ENCODE measurements at places on chromosomes 6 and 20.

GRCh38 chr20:23301436-23302050 is 49.0 kb upstream of the NXT1 start:
- DNase-seq, result no peak

GRCh38 chr20:9912858-9913434 is 74.1 kb upstream of the PAK5 start:
- peak; percentile 20 for DNase-seq

- no peak for DNase-seq
Measured at GRCh38 chr20:56552911-56553629, 20.0 kb downstream of the FAM209B start.

DNA sequence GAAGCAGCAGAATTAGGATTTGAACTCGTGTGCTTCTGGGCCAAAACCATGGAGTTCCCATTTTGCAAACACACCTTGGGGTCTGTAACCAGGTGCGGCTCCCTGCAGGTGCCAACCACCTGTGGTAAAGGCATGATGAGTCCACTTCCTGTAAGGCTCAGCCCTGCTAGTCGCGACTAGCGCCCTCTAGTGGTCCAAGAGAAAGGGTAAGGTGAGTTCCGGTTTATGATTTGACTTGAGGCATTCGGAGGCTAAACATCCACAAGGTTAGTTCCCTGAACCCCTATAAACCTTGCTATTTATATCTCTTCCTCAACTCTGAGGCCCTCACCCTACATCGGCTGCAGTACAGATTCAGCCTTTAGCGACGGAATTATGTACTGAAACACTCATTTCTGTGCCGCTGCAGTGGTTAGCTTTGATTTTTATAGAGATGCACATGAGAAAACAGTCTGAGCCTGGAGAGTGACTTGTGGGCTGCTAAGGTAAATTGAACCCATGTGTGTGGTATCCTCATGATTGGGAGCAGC is 173.4 kb downstream of the PLCB1 start:
- DNase-seq, result no peak

DNA sequence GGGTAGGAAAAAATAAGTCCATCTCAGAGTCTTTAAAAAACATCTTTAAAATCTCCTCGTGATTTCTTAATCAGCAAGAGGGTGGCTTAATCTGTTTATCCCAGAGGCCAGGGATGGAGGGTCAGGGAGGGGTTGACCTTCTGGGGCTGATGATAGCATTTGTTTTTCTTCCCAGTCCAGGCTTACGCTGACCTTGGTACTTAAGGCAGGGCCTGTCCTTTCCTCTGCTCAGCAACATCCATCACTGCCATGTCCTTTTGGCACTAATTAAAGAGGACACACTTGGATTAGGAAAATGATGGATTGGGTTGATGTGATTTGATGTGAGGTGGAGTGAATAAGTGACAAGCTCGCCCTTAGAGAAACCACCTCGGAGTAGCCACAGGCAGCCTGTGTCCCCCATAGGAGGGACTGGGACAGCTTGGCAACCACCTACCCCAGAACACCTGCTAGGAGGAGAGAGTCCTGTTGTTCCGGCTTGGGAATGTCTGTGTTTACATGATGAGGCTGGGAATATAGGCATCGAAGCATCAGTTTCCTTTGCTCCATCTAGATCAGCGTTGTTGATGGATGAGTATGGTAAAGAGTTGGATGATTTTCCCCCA is 44.2 kb downstream of the PHACTR3 start:
- no peak for DNase-seq

DNA sequence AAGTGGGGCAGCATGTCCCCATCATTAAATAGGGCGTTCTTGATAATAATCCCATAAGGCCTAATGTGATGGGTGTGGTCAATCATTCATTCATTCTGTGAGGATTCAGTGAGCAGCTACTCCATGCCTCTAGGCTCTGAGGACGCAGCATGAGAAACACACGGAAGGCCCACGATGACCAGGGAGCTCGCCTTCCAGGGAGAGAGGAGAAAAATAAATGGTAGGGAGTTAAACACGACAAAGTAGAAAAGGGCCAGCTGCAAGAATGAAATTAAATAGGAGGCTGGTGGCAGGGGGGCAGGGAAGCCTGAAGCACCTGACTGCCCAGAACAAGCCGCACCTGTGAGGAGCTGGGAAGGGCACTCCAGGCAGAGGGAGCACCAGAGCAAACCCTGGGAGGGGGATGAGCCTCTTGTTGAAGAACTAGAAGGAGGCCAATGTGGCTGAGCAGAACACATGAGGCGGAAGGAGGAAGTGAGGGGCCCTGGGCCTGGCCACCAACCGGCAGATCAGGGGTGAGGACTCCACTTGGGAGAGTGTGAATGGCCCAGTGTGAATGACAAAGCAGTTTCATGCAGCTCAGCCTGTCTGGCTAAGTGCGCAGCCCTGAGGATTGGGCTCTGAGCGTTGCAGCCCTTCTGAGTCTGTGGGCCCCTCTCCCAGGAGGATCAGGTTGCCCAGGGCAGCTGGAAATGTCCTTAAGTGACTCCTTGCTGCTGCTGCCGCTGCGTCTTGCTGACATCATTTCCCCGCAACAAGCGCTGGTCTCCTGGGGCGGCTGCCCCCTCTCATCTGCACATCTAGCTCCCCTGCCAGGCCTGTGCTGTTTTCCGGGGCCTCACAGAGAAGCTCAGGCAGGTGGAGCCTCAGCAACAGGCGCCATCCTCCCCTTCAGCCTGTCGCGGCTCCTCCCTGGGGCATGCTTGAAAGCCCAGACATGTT is 99.9 kb downstream of the CDH26 start:
- DNase-seq, result no peak

DNA sequence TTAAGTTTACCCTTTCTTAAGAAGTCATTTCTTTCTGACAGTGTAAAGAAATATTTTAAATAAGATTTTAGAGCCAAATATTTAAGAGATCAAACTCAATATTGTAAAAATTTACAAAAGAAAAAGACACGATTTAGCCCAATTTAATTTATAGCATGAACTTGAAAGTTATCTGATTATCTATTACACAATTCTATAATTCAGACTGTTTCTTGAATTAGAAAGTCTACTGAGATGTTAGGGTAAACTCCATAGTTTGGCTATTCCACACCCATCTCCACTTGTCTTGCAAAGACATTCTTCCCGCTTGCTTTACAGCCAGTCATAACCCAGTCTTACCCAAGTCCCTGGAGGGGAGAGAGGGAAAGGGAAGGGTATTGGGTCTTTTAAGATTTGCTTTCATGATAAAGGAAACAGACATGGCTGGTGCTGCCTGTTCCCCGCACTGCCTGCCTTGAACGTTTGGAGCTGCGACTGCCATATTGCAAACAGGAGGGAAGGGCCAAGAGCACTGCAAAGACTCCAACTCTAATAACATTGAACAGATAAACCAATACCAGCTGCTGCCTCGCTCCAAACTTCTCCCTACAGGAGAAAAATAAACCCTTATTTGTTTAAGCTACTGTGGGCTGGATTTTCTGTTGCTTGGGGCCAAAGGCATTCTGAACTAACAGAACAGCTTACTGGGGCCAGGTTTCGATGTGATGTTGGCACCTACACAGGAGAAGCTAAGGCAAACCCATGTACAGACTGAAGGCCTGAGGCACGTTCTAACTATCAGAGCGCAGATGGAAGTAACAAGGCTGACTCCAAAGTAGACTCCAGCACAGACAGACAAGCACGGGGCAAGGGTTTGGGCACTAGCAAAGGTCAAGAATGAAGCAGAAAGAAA is 552.3 kb upstream of the JARID2 start:
- no peak for DNase-seq

GRCh38 chr6:93581371-93581770 is 162.0 kb upstream of the EPHA7 start:
- no peak for DNase-seq

- DNase-seq, result peak; percentile 78
Measured at GRCh38 chr6:42532038-42532669, 31.7 kb upstream of the UBR2 start.

DNA sequence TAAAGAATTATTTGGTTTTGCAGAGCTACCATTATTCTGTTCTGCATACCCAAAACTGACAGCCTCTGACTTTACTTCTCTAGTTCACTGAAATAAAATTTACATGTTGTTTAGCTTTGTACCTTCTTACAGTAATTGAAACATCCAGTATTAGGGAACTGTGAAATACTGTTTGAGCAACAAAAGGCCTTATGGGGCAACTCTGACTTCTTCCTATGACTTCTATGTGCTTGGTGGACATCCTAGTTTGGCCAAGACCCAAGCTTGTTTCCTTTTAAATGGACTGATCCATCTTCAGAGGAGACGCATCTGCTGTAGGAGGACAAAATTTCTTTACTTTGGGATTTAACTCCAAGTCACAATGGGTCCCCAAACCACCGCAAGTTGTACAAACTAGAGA is 44.7 kb downstream of the NR2E1 start:
- no peak for DNase-seq

DNA sequence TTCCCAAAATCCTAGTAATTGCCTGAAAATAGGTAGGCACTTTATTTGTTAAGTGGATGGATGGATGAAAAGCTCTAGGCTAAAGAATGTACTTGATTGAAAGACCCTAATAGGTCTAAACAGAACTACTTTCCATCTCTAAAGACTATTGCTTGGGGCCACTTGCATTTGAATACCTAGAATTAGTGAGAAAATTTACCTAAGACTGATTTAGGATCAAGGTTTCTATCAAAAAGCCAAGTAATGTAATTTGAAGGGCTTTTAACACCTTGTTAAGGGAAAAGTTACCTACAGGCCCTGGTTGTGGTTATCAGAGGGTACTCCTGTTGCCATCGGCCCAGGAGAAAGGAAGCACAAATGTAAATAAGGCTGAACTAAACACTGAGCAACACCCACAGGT is 580.7 kb downstream of the LMBRD1 start:
- no peak for DNase-seq

DNA sequence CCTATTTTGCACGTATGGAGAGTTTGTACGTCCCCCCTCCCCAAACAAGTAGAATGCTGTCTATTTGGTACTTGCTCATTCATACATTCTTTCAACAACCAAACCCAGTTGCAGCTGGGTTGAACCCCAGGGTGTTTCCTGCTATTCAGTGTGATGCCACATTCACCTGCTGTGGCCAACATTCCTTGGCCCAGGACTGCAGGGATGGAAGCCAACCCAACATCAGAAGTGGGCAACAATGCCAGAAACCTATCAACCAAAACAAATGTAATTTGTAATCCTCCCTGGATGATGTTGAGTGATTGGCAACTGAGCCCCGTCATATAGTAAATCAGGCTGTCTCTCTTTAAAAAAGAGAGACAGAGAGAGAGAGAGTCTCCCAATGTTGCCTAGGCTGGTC is 8.9 kb downstream of the NT5E start:
- no peak for DNase-seq

DNA sequence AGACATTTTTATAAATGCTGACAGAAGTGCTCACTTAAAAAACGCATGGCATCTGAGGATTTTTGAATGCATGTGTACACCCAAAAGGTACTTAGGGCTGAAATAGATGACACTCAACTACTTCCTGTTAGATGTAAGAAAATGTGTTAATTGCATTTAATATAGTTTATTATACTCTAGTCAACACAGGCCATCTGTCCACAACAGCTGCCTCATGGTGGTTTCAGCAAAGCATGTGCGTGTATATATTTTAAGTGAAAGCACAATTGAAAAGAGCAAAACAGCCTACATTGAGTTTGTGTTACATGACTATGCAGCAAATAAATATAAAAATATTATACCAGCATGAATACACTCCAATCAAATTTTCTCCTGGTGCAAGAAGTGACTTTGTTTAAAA is 1233.0 kb upstream of the EYS start:
- DNase-seq, result no peak

DNA sequence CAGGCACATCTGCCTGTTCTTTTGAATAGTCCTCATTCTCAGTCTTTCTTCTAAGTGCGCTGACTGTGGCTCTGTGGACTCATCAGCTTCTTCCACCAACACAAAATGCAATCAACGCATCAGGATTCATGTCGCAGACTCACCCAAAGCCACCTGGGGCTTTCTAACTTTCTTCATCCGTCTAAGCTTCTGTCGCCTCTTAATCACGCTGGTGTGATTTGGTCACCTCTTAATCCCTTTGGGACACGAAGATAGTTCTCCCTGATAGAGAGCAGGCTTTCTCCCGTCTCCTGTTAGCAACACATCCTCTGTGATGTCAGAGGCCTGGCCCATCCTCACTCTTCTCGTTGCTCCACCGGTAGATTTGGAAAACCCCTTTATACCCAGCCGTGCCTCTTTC is 78.0 kb upstream of the FOXQ1 start:
- no peak for DNase-seq

DNA sequence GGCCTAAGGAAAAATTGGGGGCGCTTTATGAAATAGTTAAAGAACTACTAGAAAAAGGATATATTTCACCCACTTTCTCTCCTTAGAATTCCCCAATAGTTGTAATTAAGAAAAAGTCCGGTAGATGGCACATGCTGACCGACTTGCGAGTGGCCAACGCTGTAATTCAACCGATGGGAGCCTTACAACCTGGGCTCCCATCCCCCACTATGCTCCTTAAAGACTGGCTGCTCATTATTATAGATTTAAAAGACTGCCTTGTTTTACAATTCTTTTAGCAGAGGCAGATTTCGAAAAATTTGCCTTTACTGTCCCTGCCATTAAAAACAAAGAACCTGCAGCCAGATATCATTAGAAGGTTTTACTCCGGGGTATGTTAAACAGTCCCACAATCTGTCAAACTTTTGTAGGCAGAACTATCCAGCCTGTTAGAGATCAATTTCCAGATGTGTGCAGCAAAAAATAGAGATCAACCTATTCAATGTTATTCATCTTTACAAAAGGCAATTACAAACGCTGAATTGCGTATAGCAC is 58.5 kb upstream of the PRSS16 start:
- DNase-seq, result peak; percentile 46

DNA sequence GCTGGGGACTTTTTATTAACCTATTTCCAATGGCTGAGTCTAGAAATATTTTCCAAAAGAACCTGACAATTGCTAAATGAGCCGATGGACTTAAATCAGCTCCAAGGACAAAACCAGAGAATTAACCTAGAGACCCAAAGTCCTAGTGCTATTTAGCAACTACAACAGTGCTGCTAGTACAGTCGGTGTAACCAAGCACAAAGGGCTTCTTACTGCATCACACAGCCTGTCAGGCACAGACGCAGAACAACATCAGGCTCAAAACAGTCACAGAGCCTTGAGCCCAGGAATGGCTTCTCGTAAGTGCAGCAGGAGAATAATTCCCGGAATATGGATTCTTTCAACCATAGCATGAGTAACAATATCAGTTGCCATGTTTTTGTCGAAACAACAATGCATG is 70.0 kb downstream of the GFOD1 start:
- DNase-seq, result no peak

GRCh38 chr20:46751856-46752255 is 42.4 kb downstream of the SLC2A10 start:
- no peak for DNase-seq

All from HTR-8/SVneo (cell line).